Thyroid gland (tissue), 4 donors: ENCODE measurements at places on chromosomes 1 and 21. TPM values are rescaled to one million over a fixed set of nuclear protein-coding genes. Genes with fewer than 3 reads are reported as not detected.

SPRR2F gene
- total RNA-seq, result not detected

RAB25 gene
- 68.8 TPM for total RNA-seq

AGBL4 gene
- total RNA-seq, result 4.6 TPM

ZBTB7B gene
- total RNA-seq, result 35.7 TPM

ZNF683 gene
- total RNA-seq, result not detected

SERTAD4 gene
- total RNA-seq, result 3.7 TPM

A3GALT2 gene
- not detected for total RNA-seq

ZYG11A gene
- total RNA-seq, result 5.2 TPM
